ENCODE measurements at places on chromosomes 12 and 14.

GRCh38 chr12:59066445-59066844 is 146.1 kb upstream of the LRIG3 start:
- no peak for DNase-seq

DNA sequence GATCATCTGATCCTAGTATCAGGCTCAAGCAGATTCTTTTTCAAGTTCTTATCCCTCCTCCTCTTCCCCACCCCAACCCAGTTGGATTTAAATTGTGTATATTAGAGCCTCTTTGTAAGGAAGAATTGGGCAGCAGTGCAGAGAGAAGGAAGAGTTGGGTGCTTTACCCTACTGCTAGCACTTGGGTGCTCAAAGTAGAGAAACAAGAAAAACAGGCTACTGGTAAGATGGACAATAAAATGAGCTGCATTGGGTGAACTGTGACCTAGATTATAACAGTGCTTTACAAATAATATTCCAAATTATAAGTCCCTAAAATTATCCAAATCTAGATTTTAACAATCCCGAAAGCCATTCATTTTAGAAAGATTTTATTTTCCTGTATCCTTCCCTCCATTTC is 363.4 kb upstream of the GARIN6 start:
- DNase-seq, result no peak

- DNase-seq, result peak; percentile 54
These were observed at the start of gene EML1 for GRCh38 chr14:99793213-99794150. Gene EML1, plus strand, starts transcription at chr14:99793413. Its CDS starts 64 bp downstream, at chr14:99793477.

DNA sequence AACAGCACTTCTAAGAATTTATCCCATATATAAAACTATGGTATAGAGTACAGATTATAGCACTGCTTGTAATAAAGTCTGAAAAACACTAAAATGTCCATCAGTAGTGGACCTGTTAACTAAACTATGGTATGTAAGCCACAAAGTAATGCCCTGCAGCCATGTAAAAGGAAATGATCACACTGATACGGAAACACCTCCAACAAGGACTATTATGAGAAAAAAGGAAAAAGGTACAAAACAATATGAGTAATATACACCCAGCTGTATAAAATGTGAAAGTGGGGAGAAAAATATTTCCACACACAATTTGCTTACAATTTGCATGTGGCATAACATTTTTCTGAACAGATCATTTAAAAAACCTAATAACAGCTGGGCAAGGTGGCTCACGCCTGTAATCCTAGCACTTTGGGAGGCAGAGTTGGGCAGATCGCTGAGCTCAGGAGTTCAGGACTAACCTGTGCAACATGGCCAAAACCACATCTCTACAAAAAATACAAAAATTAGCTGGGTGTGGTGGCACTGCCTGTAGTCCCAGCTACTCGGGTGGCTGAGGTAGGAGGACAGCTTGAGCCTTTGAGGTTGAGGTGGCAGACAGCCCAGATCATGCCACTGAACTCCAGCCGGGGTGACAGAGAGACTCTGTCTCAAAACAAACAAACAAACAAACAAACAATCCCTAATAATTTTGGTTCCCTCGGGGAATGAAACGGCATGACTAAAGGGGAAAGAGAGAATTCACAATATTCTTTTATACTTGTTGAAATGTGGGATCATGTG is 250.5 kb downstream of the MED13L start:
- no peak for DNase-seq

GRCh38 chr12:49225576-49226166 is 36.8 kb upstream of the TUBA1A start:
- DNase-seq, result no peak

- DNase-seq, result no peak
These were observed 388.1 kb downstream of the CCDC91 start for GRCh38 chr12:28578361-28578760.

GRCh38 chr12:27539191-27539631 is 15.2 kb downstream of the PPFIBP1 start:
- no peak for DNase-seq

GRCh38 chr14:105325716-105326567 is 11.4 kb downstream of the PACS2 start:
- DNase-seq, result no peak

GRCh38 chr14:62988967-62989366 is 56.3 kb downstream of the KCNH5 start:
- no peak for DNase-seq

DNA sequence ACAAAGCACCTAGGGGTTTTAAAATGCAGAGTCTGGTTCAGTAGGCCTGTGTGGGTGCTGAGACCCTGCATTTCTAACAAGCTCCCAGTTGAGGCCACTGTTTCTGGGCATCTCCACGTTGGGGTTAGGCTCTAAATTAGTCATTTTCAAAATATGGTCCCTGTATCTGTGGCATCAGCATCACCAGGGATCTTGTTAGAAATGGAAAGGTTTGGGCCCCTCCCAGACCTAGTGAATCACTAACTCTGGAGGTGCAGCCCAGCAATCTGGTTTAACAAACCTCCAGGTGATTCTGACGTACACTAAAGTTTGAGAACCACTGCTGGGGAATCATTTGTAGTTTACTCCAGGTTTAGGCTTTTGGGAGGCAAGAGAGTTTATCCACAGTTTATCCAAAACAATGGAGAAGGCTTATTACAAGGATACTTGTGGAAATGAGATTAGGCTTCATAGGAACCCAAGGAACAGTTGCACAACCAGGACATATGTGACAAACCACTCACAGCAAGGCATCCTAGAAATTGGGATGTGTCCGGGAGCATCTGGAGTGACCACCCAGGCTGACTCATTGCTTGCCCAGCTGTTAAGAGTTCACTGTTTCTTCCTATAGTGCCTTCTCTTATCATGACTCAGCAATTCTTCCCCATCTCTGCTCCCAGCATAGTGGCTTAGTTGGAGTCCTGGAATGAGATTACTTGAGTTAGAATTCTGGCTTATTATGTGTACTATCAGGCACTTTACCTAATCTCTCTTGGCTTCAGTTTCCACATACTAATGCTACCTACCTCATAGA is 71.6 kb upstream of the STXBP6 start:
- no peak for DNase-seq

DNA sequence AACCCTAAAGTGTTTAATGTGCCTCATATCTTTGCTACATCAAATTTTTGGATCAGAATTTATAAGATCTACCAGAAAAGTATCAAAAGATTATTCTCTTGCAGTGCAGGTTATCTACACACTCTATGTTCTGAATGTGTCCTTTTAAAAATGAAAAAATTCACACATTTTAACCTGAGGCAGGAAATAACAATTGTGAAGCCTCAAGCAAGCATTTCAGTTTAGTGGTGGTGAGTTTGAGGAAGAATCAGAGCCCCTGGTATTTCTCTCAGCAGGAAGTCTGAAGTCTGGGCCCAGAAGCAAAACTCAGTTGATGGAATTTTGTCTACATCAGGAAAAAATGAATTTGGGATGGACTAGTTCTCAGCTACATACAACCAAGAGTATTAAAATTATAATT is 137.0 kb upstream of the PZP start:
- no peak for DNase-seq

GRCh38 chr12:15350643-15351042 is 28.3 kb downstream of the PTPRO start:
- no peak for DNase-seq

DNA sequence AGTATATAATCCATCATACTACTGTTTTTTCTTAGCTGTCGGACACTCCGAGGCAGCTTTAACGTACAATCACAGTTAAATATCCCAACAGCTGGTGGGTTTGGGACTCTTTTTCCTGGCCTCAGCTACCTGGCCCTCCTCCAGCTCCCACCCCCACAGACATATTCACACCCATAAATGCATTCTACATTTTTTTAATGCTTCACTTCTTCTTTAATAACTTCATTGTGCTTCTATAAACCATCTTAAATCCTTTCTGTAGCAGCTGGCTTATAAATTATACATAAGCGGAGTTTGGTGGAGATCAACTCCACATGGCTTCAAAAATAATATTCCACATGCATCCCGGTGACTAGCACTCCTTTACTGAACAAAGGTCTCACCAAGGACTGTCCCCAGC is 33.3 kb downstream of the TDG start:
- no peak for DNase-seq

Measured in stimulated activated CD4-positive, alpha-beta T cell treated with anti-CD3 and anti-CD28 coated beads, Interleukin-15, amount 100 ng/mL, for 1 hour (primary cell).